ENCODE measurements at places on chromosomes 11 and 22. TPM values are rescaled to one million over a fixed set of nuclear protein-coding genes. Genes with fewer than 3 reads are reported as not detected.

GRCh38 chr22:40477683-40478337, 107.4 kb downstream of the SGSM3 start:
- no peak for DNase-seq

DNA sequence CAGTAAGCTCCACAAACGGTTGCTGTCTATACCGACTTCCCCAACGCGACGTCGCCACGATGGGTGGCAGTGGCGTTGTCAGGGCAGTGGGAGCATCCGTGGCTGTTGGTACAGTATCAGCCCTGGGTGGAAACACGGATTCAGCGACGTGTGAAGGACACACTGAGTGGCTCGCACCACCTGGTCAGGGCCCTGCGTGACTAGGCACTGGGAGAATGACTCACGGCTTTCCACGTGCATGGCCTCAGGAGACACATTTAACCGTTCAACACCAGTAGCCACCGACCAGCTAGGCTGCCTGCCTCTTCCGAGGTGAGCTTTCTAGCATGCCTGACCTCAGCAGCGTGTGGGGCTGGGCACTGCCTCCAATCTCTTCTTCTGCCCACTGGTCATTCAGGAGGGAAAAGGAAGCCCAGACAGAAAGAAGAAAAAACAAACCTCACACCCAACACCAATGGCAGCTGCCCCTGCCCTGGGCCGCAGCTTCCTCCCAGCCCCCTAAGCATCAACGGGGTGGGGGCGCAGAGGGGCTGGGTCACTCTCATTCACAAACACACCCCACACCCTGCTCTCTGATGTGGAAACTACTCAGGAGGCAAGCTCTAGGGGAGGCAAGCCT, 59.0 kb downstream of the MYH9 start:
- DNase-seq: peak; percentile 73

- no peak for DNase-seq
Measured at GRCh38 chr22:17349172-17349571, 20.1 kb upstream of the CECR2 start.

Gene PLAAT5
- 0.18 TPM for total RNA-seq

GRCh38 chr22:38869663-38870062, 2.4 kb downstream of the CBX6 start:
- DNase-seq: no peak

Gene JHY
- total RNA-seq: 9.3 TPM

- peak; percentile 38 for DNase-seq
Measured at GRCh38 chr11:12150831-12151382, 40.5 kb downstream of the MICAL2 start.

- no peak for DNase-seq
Measured at GRCh38 chr11:65958774-65959420, 2.6 kb upstream of the SART1 start.

GRCh38 chr11:135033540-135033939, 621.5 kb upstream of the B3GAT1 start:
- no peak for DNase-seq

DNA sequence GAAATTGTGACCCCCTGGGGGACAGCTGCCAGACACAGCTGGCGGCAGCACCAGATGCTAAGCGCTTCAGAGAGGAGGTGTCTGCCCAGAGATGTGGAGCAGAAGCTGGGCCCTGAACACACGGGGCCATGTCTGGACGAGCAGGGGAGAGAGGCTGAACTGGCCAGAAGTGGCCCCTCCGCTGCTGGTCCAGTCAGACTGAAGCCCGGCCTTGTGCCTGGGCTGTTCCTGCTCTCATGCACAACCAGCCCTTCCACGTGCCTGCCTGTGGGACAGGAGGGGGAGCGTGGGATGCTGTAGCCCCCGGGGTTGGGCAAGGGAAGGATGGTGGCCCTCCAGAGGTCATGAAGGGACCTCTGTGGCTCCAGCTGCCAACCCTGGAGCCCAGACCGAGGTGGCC, 1.8 kb downstream of the ADM2 start:
- DNase-seq: no peak

Gene EMID1
- 0.08 TPM for total RNA-seq

DNA sequence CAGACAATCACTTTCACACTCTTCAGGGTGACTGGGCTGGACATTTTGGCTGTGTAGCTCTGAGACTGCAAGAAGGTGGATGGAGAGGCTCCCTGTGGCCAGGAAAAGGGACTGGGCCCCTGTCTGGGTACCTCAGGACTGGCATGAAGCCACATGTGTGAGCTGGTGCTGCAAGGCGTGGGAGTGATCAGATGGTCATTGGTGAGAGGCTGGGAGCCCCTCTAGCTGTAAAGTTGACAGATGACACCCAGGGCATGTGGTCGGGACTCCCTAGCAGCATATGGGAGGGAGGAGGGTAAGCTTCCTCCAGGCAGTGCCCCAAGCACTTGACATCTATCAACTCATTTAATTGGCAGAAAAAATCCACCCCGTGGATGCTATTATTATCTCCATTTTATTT, 18.9 kb upstream of the CABP2 start:
- DNase-seq: no peak

DNA sequence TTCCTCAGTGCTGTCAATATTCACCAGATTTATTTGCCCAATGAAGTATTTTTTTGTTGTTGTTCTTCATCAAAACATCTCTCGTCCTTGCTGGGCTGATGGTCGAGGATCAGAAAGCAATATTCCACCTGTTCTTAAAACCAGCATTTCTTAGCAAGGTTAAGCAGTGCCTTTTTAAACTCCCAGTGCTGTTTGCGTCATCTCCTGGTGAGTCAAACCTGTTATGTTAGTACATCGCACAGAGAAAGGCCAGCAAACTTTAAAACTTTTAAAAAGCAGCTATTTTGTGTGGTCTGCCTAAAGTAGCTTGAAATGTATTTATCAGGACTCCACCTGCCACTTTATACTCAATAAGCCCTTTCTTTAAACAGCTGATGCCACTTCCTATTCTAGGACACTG, 802.0 kb downstream of the KCNA4 start:
- DNase-seq: peak; percentile 50

- DNase-seq: peak; percentile 2
Measured at GRCh38 chr11:85540635-85541205, 86.4 kb downstream of the DLG2 start.

GRCh38 chr22:28761449-28761755, 11.1 kb upstream of the CCDC117 start:
- no peak for DNase-seq

Gene ZNF280B
- total RNA-seq: 0.45 TPM

- DNase-seq: peak; percentile 73
Measured at GRCh38 chr11:122108192-122108799, 7.7 kb downstream of the BLID start.

DNA sequence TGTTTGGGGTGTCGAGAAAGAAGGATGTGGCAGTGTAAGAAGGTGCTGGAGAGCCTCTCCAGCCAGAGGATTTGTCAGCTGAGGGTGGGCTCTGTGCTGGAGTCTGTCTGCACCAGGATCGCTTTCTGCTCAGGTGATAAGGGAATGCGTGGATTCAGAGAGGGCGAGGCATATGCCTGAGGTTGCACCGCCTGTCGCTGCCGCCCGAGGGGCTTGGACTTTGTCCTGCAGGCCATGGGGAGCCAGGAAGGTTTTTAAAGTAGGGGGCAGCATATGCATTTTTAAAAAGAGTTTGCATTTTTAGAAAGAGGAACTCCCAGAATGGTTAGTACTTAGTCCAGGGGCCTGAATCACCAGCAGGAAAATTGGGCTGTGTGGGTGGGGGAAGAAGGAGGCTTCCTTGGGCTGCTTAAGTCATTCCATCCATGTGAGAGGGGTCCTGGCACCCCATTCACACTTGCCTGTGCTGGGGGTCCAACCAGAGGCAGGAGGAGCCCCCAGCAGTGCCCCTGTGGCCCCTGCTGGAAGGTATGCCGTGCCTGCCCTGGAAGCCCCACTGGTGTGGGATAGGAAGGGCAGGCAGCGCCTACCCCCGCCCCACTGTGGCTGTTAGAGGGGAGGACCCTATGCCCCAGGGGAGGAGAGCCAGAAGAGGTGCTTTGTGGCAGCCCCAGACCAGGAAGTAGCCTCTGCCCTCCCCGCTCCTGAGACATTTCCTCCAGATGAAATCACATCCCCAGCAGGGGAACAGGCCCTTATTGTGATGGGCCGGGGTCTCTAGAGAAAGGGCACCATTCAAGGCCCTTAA, 35.8 kb upstream of the MYRF start:
- no peak for DNase-seq

GRCh38 chr11:28471537-28471936, 363.3 kb downstream of the METTL15 start:
- DNase-seq: no peak

Gene CLDN5
- total RNA-seq: 0.27 TPM

GRCh38 chr11:69039501-69039900, 9.2 kb upstream of the TPCN2 start:
- DNase-seq: peak; percentile 50

Gene CNGA4
- not detected for total RNA-seq

DNA sequence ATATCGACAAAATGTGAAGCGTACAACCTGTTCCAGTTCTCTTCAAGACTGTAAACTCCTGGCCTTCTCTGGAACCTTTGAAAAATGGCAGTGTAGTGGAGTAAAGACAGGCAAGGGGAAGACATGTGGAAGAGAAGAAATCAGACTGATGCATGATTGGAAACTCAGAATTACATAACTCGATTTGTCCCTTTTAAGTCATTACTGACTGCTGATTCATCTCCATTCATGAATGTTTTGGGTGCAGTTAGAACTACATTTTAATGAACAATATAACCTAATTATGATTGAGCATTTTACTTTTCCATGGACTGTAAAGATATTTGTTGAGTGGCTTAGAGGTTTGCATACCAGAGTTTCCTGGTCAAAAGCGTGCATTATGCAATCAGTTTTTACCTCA, 32.9 kb downstream of the FAT3 start:
- no peak for DNase-seq

GRCh38 chr11:102494216-102494615, 36.3 kb downstream of the MMP7 start:
- peak; percentile 91 for DNase-seq

Gene MAPK11
- total RNA-seq: 3.0 TPM

DNA sequence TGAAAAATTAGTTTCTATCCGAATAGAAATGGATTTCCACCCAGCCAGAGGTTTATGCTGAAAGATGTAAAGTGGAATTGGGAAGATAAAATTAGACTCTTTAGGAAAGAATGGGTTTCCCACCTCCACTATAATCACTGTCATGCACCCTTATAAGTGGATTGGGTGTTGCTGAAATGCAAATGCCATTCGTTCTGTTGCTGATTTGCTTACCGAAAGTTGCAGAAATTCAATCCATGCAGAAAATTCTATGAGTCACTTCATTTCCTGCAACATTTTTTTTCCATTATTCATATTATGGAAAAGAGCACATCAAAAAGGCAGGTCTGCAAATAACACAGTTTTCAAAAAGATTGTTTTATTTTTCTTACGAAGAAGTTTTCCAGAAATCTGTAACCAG, 65.6 kb downstream of the LDLRAD3 start:
- DNase-seq: peak; percentile 73

Gene PIWIL4
- total RNA-seq: 2.7 TPM

DNA sequence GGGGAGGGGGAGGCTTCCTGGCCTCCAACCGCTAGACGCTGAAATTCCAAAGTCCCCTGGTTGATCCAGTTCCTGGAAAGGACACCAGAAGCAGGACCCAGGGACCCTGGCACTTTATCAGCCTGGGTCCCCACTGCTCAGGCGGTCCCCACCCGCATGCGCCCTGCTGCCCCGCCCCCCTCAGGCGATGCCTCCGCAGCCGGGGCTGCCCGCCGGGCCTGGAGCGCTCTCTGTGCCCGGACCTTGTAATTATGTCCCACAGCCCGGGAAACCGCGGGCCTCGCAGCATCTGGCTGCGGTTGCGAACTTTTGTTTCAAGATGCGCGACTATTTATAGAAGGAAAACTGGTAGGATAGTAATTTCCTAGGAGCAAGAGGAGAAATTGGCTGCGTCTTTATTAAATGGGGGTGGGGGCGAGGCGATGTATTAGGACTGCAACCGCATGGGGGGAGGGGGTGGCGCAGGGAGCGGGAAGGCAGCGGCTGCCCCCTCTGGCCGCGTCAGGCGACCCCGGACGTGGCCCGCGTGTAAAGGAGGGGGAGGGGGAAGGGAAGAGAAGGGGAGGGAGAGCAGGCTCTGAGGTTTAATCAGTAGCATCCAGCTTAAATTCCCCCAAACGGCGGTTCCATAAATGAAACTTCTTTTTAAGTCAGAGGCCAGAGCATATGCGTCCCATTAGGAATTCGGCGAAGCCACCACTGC, 6.1 kb downstream of the WNT7B start:
- no peak for DNase-seq

Gene SPDYC
- total RNA-seq: not detected

- DNase-seq: no peak
Measured at GRCh38 chr11:134932761-134933160, 520.7 kb upstream of the B3GAT1 start.

DNA sequence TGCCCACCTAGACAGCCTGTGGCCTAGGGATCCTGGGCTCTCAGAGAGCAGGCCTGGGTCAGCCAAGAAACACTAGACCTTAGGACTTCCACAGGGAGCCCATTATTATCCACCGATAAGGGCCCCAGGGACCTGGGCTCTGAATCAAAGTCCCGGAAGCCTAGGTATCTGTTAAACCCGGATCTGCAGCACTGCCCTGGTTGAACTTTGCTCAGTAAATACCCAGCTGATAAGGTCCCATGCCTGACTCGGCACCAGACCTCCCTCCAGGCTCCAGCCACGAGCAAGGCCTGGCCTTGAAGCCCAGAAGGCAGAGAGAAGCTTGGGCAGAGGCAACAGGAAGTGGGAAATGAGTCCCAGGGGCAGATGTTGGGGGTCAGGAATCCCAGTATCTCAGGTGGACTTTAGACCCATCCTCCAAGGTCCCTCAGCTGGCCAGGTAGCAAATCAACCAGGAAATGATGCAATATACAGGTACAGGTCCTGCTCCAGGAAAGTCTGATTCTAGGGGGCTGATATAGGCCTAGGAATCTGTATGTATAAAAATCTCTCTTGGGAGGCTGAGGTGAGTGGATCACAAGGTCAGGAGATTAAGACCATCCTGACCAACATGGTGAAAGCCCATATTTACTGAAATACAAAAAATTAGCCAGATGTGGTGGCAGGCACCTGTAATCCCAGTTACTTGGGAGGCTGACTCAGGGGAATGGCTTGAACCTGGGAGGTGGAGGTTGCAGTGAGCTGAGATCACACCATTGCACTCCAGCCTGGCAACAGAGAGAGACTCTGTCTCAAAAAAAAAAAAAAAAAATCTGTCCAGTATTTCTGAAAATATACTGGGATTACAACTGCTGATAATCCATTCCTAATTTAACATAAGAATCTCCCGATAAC, 18.7 kb downstream of the POU2AF1 start:
- no peak for DNase-seq

DNA sequence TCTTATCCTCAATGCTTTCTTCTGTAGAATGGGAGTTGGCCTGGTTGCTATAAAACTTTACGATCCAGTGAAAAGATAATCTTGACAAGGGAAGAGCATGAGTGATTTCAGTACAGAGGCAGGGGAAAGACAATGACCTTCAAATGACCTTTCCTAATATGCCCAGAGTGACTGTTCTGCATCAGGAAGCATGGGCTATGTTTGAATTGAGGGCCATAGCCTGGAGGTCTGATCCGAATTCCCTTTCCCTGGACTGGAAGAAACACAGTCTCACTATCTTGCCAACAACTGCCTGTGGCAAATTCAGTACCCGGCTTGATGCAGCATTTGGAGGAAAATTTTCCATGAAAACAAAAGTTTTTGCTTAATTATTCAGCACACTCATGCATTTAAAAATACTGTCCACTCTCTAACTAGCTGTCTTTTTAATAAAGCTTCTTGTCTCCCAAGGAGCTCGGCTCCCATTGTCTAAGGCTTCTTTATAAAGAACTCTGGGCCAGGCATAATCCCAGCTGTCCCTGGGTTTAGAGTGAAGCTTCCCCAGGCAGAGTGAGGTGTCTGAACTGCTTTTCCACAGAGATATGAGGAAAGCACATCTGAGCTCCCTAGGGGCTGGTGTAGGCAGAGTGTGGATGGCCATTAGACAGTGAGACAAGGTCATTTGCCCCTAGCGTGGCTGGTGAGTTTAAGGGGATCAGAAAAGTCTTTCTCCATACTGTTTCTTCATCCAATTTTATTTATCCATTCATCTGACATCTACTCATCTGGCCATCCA, 132.7 kb upstream of the CADM1 start:
- no peak for DNase-seq
